ENCODE measurements at places on chromosomes 6 and 20.
A peak's percentile ranks its signal among the peaks of the same experiment; 100 is the strongest.

GRCh38 chr6:154632119-154632518 is 101.1 kb upstream of the SCAF8 start:
- DNase-seq = peak; percentile 37

- no peak for DNase-seq
Observed at GRCh38 chr20:23207826-23208540, 121.9 kb upstream of the CD93 start.

DNA sequence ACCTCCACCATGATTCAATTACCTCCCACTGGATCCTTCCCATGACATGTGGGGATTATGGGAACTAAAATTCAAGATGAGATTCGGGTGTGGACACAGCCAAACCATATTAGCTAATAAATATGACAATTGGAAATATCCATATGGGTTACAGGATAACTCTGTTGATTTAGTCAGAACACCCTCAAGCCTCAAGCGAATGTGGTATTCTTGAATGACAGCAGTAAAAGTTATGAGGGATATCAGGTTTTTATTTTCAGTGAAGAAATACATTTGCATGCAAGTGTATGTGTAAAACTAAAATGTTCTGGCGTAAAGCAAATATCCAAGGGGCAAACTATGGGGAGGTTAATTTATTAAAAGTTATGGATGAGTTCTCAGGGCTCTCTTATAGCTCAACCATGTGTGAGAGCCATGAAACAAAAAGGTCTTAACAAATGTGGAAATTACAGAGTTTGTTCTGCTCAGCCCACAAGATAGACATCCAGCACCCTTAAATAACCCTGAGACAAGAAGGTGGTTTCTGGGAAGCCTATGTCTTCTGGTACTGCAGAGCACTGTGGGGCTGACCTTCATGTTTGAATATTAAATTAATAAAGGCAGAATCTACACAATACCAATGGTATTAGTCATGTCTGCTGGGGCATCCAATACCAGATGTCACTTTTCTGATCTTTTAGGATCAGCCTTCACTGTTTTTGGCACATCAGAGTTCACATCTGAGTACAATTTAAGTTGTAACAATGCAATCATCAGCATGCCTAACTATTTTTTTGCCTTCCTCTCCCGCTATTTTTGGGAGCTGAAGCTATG is 370.5 kb upstream of the RSPO3 start:
- DNase-seq = peak; percentile 88

- DNase-seq = no peak
Observed at GRCh38 chr6:122484760-122485159, 13.2 kb upstream of the SERINC1 start.

GRCh38 chr20:8145246-8146168 is 13.4 kb downstream of the PLCB1 start:
- DNase-seq = no peak

DNA sequence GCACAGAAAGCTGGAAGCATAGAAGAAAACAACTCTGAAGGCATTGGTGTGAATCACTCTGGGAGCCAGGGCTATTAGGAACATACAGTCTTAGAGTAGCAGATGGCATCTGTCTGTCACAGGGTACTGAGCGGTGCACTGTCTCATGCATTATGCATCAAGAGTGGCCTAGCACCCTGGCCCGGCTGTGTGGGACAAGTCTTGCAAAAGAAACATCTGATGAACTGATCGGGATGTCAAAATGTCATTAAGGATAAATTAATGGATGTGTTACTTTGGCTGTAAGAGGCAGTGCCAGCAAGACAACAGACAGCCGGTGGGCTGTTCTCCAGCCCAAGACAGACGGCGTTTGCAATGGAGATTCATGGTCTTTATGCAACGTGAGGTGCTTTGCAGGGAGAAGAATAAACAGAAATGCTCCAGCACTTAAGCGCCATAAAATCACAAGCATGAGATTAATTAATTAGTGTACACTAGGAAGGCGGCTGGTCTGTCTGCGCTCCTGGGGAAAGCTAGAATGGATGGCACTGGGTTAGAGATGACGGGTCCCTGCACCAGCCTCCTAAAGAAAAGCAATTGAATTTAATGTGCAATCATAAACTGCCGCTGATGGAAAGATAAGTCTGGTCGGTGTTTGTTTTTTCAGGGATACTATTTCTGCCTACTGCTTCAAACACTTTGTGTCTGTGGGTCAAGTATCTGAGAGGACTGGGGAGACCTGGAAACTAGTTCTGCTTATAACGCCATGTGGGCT is 600.6 kb upstream of the CHD6 start:
- no peak for DNase-seq

GRCh38 chr6:73393278-73393677 is 1.4 kb upstream of the DDX43 start:
- DNase-seq = no peak

DNA sequence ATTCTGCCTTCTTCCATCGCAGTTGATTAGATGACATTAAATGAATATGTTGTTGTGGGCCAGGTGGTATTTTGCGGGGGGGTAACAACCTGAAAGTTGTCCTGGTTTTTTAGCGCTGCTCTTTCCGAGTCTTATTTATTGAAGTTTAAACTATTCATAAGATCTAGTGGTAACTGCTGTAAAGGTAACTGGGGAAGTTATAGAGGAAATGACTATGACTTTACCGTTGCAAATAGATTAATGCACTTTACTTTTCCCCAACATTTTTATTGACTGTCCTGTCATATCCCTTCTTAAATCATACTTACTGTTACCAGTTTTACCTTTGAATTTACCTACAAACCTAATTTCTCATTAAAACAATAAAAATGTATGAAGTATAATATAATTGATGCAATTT is 173.4 kb downstream of the ARID1B start:
- no peak for DNase-seq

DNA sequence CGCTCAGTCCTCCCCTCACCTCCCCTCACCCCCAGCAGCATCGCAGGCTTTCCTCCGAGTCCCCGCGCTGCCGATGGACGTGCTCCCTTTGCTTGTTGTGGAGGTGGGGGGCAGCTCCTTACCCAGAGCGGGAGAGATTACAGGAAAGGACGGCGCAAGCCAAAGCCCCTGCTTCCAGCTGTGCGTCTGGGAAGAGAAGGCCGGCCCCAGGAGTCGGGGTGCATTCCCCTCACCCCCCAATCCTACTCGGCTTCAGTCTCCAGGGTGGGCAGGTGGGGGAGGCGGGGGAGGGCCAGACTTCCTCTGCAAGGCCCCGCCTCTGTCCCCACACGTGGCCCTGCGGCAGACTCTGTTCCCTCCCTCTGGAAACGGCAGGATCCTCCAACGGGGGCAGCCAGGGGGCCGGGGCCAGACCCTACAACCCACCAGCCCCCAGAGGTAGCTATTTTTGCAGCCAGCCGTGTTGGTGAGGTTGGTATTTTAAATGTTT is 43.6 kb downstream of the NTSR1 start:
- no peak for DNase-seq

- peak; percentile 8 for DNase-seq
Observed at GRCh38 chr20:24328901-24329300, 140.5 kb upstream of the SYNDIG1 start.

DNA sequence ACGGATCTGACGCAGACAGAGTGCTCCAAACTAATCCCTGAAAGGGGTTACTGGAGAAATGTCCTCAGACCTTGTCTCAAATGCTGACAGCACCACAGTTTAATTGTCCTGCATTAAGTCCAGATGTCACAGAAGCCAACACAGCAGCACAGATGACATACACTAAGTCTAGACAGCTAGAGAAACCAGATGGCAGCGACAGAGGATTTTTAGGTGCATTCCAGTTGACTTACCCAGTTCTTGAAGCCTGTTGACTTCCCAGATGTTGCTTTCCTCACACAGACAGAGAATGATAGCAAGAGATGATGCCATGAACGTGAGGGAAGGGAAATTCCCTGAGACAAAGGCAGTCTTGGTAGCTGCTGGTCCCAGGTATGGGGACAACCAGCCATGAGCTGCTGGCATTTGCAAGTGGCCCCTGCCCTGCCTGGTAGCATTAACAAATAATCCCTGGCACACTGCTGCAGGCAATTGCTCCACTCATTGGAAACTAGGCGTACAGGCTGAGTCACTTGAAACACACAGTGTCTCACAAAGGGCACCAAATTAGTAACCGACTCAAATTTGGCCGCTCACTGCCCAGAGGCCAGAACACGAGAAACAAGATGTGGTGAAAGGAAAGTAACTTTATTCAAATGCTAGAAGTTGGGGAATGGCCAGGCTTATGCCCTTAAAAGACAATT is 52.2 kb downstream of the ADGB start:
- DNase-seq = peak; percentile 6

- no peak for DNase-seq
Observed at GRCh38 chr6:112308476-112308875, 38.7 kb upstream of the RFPL4B start.

DNA sequence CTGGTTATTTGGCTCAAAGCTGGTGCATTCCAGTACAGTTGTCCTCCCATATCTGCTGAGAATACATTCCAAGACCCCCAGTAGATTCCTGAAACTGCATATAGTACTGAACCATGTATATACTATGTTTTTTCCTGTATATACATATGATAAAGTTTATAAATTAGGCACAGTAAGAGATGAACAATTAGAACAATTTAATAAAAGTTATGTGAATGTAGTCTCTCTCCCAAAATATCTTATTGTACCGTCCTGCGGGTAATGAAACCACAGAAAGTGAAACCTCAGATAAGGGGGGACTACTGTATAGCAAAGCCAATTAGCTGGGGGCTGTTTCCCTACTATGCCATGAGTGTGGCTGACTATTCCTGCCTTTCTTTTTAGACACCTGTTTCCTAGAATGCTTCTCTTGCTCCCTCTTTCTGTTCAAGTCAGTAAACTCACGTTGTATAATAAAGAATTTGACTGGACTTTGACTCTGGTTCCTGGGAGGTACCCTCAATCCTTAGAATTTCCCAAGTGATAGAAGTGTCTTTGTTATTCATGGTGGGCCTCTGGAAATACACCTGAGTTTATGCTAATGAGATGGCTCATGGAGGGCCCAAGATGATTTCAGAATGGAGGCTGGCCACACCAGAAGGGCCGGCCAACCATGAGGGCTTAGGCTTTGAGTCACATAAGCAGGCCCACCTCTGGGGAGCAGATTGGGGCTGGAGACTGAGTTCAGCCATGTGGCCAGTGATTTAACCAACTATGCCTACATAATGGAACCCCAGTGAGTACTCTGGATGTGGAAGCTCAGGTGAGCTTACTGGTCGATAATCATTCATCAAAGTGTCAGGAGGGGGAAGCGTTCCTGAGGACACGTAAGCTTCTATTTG is 689 bp upstream of the BLOC1S5 start:
- DNase-seq = no peak

DNA sequence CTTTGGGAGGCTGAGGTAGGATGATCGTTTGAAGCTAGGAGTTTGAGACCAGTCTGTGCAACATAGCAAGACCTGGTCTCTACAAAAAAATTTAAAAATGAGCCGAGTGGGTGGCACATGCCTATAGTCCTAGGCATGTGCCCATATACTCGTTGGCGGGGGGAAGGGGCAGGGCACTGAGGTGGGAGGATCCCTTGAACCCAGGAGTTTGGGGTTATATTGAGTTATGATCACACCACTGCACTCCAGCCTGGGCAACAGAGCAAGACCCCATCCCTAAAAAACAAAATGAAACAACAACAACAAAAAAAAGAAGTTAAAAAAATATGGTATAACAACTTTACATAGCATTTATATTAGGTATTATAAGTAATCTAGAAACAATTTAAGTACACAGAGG is 47.8 kb downstream of the LHFPL5 start:
- no peak for DNase-seq

DNA sequence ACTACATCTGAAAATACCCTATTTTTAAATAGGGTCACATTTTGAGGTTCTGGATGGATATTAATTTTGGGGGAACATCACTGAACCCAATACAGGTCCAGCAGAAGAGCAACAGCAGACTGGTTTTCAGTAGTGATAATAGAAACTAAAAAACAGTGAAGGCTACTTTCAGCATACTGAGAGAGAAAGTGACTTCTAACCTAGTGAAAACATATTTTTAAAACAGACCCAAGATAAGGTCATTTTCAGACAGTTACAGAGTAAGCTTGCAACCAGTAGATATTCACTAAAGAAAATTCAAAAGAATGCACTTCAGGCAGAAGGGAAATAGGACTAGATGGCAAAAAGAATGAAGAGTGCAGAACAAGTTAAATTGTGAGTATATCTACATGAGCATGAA is 42.0 kb upstream of the TMEM244 start:
- DNase-seq = no peak

GRCh38 chr6:186340-186965 is 105.8 kb upstream of the DUSP22 start:
- peak; percentile 28 for DNase-seq

DNA sequence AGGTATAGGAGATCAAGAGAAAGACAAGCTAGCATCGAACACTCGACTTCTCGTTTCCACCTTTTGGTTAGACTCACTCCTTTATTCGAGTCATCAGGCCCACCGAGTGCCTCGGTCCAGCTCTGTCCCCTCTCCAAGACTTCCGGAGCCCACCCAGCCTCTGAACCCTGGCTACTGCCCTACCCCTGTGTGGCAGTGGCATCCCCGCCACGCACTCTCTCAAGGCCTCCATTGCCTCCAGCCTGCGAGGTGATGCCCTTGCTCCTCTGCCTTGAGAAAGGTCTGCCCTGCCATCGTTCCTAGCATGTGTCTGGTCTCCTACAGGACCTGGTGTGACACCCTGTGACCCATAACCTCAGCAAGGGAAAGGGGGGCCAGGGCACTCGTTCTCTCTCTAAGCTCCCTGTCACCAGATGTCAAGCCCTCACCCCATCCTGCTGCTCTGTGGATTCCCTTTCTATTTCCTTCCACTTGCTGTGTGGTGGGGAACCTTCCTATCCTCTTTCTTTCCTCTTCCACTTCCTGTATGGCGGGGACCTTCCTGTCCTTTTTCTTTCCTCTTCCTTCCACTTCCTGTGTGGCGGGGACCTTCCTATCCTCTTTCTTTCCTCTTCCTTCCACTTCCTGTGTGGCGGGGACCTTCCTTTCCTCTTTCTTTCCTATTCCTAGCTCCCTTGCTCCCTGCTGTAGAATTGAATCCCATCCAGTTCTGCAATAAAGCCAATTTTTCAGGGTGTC is 44.7 kb upstream of the QKI start:
- no peak for DNase-seq

- DNase-seq = no peak
Observed at GRCh38 chr20:63567136-63567385, 7.0 kb downstream of the HELZ2 start.

DNA sequence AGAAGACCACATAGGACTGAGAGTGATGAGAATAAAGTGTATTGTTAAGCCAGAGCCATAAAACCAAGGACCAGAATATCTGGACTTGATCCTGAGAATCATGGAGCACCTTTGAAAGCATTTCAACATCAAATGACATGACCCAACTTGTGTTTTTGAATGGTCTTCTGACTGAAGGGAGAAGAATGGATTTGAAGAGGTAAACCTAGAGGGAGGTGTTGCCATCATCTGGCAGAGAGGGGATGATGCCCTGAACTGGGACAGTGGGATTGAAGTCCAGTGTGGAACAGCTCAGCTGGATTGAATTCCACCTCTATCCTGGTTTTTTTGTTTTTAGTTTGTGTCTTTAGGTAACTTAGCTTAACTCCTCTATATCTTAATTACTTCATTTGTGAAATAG is 570.0 kb downstream of the TBC1D32 start:
- no peak for DNase-seq

DNA sequence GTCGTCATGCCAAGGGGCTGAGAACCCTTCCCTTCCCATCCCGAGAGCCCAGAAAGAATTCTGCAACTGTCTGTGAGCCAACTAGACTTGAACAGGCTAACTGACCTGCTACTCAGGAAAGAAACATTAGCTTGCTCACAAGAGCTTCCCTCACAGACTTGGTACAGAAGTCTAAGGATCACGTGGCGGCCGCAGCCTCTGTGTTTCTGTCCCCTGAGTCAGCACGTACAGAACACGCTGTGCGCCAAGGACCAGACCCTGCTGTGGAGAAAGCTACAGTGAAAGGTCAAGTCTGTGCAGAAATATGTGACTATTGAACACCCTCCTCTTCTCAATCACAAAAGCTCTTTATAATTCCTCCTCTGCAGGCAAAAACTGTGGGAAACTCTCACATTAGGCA is 151.3 kb upstream of the QKI start:
- DNase-seq = no peak

All from fibroblast of skin of abdomen (primary cell).